GM04504 (cell line): ENCODE measurements at places on chromosomes 2 and 18.
A peak's percentile ranks its signal among the peaks of the same experiment; 100 is the strongest.

- no peak for DNase-seq
Measured at GRCh38 chr2:199804831-199805230, 46.2 kb downstream of the FTCDNL1 start.

GRCh38 chr2:11121099-11121822 lies 34.0 kb upstream of the SLC66A3 start:
- no peak for DNase-seq

- DNase-seq = no peak
Measured at GRCh38 chr2:144645083-144645778, 125.3 kb upstream of the ZEB2 start.

GRCh38 chr2:105521176-105521575 lies 122.3 kb upstream of the FHL2 start:
- DNase-seq = no peak

GRCh38 chr2:86073225-86073624 lies 32.5 kb downstream of the POLR1A start:
- DNase-seq = no peak

DNA sequence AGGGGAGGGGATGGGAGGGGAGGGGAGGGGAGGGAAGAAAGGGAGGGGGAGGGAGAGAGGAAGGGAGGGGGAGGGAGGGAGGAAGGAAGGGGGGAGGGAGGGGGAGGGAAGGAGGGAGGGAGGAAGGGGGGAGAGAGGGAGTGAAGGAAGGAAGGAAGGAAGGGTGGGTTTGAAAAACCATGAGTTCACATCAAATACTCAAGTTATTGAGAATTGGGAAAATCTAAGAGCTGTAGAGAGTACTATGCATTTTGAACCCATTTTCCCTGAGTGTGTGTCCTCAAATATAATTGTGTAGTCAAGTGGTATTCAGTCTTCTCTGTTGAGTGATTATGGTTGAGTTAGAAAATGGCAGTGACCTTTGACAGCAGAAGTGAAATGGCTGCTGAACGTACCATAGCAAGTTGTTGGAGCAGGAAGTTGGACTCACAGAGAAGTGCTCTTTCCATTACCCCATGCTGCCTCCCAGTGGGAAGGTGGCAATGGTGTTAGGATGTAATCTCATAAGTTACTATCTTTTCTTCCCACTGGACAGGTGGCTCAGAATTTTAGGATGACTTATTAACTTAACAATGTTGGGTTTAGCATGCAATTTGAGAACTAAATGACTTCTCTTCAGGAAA lies 214.6 kb downstream of the SETBP1 start:
- DNase-seq = peak; percentile 36

GRCh38 chr2:2826621-2827020 lies 495.5 kb upstream of the MYT1L start:
- no peak for DNase-seq

DNA sequence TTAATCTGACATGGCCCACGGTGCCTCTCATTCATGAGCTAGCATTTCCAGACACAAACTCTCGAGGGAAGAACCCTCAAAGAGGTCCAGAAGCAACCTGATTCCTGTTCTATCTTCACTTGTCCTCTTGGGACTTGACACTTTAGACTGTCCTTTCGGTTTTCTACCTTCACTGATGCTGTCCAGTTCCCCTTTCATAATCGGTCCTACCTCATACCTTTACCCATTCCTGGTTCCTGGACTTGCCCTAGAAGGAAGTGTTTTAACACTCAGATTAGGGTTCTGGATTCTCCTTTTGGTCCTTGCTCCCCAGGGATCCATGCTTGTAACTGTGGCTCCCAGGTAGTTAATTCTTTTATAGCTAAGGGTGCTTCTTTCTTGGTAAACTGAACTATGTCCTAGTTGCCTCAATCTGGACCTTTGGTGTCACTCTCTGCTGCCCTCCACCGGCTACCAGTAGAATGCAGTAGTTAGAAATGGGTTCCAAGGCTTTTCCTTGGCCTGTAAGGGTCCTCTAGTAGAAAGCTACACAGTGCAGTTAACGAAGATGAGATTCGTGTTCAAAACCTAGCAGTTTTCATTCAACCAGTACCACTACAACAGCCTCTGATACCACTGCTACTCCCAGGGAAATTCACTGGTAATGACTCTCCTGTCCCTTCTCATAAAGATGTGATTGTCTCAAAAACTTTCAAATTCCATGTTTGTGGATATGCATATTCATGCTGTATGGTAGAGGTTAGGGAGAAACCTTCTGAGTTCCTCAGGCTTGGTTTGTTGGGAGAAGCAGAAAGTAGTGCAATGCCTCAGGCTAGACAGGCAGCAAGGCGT lies 178.1 kb upstream of the CYP26B1 start:
- no peak for DNase-seq

GRCh38 chr2:38959938-38960608 lies 70.4 kb downstream of the ARHGEF33 start:
- peak; percentile 48 for DNase-seq

DNA sequence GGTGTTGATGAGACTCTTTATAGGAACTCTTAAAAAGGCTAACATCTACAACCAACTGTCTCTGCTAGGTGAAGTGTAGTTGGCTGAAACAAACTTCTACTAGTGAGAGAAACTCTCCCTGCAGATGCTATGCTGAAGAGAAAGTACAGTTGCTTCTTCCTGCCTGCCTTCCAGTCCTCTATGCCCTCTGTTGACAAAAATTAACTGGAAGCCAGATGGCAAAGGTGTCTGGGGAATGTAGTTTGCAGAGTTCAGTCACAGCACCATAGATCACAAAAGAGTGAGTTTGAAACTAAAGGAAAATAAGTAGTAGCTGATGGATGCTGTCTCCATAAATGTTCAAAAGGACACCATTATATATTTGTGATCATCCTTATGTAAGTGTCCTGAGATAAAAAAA lies 958.8 kb upstream of the NRXN1 start:
- DNase-seq = no peak

GRCh38 chr2:232058931-232059330 lies 97.4 kb downstream of the DIS3L2 start:
- no peak for DNase-seq

- DNase-seq = no peak
Measured at GRCh38 chr2:20650393-20650876, 463 bp downstream of the HS1BP3 start.

DNA sequence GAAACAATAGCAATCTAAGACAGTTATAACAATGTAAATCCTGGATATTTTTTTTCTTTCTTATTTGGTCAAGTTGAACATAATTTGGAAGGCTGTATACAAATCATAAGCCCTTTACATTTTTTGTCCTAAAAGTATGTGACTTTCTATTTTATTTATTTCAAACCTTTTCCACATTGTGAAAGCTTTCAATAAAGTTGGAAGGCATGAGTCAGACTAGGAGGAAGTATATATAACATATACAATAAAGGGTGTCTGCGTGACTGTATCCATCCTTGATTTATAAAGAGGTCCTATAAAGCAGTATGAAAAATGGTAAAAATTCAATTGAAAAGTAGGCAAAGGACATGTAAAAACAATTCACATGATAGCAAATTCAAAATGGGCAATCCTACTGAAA lies 44.4 kb downstream of the CRACDL start:
- DNase-seq = no peak

GRCh38 chr2:238457927-238458324 lies 31.2 kb downstream of the ASB1 start:
- DNase-seq = no peak

GRCh38 chr18:31273812-31274527 lies 44.0 kb upstream of the DSG1 start:
- no peak for DNase-seq

DNA sequence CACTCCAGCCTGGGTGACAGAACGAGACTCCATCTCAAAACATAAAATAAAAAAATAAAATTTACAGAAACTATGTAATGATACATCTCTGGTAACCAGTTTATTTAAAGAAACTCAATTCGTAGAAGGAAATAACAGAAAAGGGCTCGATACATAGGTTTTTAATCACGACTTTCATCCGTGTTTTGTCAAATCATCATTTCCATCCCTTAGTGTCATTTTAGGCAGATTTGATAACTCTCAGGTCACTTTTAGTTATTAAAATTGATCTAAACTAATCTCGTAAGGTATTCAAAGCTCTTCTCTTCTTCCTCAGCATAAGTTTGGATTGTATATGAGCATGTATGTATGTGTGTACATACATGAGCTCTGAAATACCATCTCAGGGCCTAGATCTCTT lies 59.3 kb upstream of the SPTBN1 start:
- no peak for DNase-seq

- DNase-seq = no peak
Measured at GRCh38 chr2:174603280-174603679, 5.7 kb upstream of the WIPF1 start.

DNA sequence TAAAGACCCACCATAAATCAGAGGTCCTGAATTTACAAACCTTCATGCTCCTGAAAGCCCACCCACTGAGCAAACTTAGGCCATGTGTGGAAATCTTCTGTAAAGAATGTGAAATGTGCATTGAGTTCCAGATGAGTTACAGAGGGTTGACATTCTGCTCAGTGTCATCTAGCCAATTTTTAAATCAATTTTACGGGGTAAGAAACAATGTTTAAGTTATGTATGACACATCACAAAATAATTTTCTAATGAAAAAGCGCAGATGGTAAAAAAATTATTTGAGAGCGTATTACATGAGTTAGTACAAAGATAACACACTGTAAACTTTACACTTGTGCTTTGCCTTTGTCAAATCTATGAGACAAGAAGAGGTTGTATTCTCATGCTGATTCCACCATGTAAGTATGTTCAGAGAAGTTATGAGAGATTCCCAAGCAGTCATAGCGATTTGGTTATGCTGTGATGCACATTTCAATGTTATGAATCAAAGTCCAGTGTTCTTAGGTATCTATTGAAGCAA lies 446.3 kb downstream of the ADCYAP1 start:
- no peak for DNase-seq

- DNase-seq = no peak
Measured at GRCh38 chr2:220181165-220181564, 553.7 kb downstream of the SLC4A3 start.

DNA sequence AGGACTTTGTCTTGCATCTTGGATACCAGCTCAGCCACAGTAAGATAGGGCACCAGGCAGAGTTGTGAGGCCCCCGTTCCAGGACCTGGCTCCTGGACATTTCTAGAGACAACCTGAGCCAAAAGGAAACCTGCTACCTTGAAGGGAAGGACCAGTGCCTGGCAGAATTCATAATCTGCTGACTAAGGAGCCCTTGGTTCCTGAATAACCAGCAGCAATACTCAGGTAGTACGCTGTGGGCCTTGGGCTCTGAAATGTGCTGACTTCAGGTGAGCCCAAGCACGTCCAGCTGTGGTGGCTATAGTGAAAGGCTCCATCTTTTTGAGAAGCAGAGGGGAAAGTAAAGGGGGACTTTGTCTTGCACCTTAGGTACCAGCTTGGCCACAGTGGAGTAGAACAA lies 28.5 kb downstream of the SERPINB11 start:
- no peak for DNase-seq

GRCh38 chr18:29157905-29158304 lies 981.0 kb upstream of the CDH2 start:
- no peak for DNase-seq

GRCh38 chr18:59640721-59641120 lies 56.5 kb downstream of the CCBE1 start:
- DNase-seq = no peak

DNA sequence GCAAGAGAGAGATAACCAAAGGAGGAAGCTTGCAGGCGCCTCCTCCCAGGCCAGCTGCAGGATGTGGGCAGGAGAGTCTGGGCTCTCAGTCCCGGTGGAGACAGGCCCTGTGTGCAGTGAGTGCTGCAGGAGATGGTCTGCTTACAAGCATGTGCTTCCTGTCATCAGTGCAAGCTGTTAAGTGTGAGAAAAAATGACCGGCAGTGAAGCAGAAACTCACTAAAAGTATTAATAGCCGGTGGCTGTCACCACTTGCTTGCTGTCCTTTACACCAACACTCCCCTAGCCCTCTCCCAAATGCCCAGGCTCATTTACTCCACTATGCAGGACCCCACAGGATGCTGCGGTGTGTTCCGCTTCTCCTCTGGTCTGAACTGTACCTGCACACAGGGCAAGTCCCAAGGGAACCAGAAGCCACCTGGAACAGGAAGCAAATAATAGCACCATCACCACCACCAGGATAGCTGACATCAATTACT lies 435.6 kb upstream of the HS6ST1 start:
- no peak for DNase-seq
